Stimulated activated CD8-positive, alpha-beta memory T cell treated with anti-CD3 and anti-CD28 coated beads, Interleukin-4, amount 100 ng/mL, for 1 hour (primary cell): ENCODE measurements at places on chromosomes 2 and 18.

GRCh38 chr2:195891081-195891480 lies 177.6 kb downstream of the DNAH7 start:
- DNase-seq = no peak

DNA sequence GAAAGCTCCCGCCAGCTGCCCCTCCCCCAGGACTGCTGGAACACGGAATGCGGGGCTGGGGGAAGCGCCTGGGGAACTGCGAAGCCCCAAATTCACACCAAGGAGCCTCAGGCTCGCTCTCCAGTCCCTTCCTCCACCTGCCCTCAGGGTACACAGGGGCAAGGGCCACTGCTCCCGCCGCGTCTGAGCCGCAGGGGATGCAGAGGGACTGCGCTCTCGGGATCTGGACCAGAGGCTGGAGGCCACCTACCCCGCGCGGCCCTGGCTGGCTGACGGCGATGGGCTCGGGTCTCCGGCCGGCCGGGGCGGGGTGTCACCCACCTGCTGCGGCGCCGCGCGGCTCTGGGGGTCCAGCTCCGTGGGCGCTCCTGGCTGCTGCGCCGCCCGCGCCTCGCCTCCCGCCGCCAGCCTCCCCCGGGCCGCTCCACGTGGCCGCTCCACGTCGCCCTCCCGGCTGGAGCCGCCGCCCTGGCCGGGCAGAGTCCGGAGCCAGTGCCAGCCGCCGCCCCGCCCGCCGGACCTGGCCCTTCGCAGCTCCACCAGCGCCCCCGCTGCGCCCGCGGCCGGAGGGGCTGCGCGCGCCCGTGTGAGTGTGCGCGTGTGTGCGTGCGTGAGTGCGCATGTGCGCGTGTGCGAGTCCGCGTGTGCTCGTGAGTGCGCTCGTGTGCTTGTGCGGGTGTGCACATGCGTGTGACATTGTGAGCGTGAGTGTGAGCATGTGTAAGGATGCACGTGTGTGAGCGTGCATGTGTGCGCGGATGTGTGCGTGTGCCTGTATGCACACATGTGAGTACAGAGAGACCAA lies at the start of gene CGREF1:
TSS of gene CGREF1 (minus strand) at position 604 of the 805 bp plus-strand sequence. CDS start 14,762 bp downstream, outside the sequence.
- DNase-seq = no peak

- DNase-seq = no peak
These were observed 34.4 kb downstream of the ACYP2 start for GRCh38 chr2:54149638-54150441.

GRCh38 chr2:84454581-84454980 lies 4.5 kb downstream of the SUCLG1 start:
- no peak for DNase-seq

DNA sequence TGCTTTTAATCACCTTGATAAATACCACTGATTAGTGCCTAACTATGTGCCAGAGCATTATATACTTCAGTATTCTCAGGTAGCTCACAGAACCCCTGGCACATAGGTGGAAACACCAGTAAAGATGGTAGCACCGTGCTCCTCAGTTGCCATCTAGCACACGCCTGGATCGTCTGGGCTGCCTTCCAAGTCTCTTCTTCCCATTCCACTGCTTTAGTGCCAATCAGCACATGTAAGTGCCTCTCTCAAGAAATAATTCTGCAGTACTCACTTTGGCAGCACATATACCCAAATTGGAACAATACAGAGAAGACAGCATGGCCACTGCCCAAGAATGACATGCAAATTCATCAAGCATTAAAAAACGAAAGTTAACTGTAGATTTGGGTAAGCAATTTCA lies 13.0 kb downstream of the POLR2D start:
- no peak for DNase-seq

DNA sequence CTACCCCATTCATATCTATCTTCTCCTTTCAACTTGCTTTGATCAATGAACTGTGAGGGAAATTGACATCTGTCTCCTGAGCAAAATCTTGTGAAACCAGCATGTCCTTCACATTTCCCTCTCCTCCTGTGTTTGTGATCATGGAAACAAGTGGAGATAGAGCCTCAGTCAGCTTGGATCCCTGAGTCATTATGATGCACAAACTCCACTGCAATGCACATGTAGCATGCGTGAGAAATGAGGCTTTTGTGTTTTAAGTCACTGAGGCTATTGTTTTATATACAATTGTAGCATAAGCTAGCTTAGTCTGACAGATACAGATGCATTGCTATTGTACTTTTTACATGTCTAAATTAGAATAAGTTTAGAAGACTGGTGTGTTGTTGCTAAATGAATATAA lies 85.2 kb upstream of the HNMT start:
- no peak for DNase-seq

GRCh38 chr2:171080607-171081006 lies 80.1 kb downstream of the TLK1 start:
- DNase-seq = no peak

GRCh38 chr2:238285653-238286082 lies 2.7 kb downstream of the PER2 start:
- no peak for DNase-seq

GRCh38 chr2:28403370-28403956 lies 10.8 kb downstream of the FOSL2 start:
- no peak for DNase-seq

DNA sequence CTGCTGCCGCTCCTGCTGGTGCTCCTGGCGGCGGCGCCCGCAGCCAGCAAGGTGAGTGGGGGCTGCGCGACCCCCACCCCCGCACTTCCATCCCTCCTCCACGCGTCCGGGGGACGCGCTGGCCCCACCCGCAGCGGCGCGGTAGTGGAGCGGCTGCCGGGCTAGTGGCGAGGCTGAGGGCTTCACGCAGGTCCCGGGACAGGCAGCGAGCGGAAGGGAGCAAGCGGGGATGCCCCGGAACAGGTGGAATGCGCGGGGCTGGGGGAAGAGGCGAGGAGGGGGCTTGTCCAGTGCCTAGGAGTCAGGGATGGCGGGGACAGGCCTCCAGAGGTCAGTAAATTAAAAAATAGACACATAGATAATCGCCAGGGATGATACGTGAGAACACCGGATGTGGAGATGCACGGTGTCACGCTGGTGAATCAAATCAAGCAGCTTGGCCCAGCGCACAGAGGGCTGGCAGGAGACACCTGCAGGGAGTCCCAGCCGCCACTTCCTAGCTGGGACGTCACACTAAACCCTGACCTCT lies 403 bp downstream of the COL4A3 start:
- DNase-seq = no peak

GRCh38 chr2:230230087-230230486 lies 4.6 kb downstream of the SP140 start:
- no peak for DNase-seq

GRCh38 chr2:118119761-118120400 lies 31.6 kb downstream of the INSIG2 start:
- no peak for DNase-seq

DNA sequence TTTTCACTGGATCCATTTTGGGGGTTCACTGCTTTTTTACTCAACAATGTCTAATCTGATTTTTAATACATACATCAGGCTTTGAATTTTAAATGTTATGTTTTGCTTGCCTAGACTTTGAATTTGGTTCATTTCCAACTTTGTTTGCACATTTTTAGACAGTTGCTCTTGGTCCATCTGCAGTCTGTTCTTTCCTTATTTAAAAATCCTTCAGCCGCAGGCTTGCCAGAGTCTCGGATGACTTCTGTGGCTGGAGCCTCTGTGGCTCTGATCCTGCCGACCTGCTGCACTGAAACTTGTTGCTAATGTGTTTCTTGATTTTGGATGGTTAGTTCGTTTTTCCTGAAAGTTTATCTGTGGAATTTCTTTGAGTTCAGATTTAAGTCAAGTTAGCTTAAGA lies 172.0 kb upstream of the ALKAL2 start:
- DNase-seq = no peak

DNA sequence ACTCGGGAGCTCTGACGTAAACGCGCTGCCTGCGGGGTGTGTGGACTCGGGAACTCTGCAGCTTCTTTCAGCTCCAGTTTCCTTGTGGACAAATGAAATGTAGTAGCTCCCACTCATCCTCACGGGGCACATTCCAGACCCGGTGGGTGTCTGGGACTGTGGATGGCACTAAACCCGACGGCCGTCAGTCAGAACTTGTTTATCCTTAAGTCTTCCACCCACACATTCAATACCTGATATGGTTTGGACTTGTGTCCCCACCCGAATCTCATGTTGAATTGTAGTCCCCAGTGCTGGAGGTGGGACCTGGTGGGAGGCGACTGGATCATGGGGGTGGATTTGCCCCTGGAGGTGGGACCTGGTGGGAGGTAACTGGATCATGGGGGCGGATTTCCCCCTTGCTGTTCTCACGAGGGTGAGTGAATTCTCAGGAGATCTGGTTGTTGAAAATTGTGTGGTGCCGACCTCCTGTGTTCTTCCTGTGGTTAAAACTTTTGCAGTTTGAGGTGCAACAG lies 81.2 kb upstream of the SNTG2 start:
- no peak for DNase-seq

DNA sequence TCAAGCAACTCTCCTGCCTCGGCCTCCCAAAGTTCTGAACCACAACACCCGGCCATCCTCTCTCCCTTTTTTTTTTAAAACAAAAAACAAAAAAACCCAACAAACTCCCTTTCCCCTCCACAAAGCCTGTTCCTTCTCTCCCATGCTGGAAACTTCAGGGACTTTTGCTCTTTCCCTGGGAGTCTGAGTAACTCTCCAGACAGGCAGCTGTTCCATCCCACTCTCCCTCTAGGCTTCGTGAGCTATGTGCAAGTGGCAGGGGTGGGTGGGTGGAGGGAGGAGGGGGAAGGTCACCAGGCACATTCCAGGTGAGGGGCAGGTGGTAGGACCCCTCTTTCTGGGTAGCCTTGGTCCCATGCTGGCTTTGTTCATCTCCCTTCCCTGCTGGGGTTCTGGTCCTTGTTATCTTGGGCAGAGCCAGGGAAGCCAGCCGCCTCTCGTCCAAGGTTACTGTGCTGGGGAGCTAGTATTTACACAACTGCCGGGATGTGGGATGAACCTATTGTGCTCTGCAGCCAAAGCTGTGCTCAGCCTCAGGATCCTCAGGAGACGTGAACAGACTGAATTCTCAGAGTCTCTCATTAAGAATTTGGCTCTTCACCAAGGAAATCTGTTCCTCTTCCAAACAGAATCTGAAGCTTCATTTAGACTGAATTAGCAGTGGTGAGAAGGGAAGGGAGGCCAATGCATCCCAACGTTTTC lies 106.9 kb downstream of the LIPG start:
- DNase-seq = no peak

DNA sequence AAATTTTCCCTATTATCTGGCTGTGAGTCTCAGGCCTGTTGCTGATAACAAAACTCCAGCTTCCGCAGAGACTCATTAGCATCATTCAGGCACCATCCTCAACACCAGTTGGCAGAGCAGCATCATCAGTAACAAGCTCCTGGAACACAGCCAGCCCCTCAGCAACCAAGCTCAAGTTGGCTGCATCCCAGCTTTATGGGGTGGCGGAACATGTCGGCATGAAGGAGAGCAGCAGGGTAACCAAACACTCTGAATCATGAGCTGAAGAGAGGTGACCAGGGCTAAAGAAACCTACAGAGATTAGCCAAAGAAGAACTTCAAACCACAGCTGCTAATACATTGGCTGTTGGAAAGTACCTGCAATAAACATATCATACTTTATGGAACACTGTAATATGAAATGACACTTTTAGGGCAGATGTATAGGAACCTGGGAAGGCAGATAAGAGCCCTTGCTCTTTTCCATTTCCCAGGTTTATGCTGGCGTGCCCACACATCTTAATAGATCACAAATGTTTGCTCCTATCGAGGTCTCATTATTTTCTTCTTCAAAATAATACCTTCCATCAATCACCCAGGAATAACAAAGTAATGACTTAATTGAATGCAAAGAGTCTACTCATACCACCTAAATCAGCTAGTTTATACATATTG lies 63.8 kb downstream of the PDE11A start:
- no peak for DNase-seq

DNA sequence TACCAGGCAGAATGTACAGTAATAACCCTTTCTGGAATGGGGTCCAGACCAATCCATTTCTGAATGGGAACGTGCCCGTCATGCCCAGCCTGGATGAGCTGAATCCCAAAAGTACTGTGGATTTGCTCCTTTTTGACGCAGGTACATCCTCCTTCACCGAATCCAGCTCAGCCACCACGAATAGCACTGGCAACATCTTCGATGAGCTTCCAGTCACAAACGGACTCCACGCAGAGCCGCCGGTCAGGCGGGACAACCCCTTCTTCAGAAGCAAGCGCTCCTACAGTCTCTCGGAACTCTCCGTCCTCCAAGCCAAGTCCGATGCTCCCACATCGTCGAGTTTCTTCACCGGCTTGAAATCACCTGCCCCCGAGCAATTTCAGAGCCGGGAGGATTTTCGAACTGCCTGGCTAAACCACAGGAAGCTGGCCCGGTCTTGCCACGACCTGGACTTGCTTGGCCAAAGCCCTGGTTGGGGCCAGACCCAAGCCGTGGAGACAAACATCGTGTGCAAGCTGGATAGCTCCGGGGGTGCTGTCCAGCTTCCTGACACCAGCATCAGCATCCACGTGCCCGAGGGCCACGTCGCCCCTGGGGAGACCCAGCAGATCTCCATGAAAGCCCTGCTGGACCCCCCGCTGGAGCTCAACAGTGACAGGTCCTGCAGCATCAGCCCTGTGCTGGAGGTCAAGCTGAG lies 89.6 kb downstream of the SH3BP4 start:
- no peak for DNase-seq

- DNase-seq = no peak
These were observed 260.6 kb upstream of the LINC00305 start for GRCh38 chr18:64409511-64409910.

DNA sequence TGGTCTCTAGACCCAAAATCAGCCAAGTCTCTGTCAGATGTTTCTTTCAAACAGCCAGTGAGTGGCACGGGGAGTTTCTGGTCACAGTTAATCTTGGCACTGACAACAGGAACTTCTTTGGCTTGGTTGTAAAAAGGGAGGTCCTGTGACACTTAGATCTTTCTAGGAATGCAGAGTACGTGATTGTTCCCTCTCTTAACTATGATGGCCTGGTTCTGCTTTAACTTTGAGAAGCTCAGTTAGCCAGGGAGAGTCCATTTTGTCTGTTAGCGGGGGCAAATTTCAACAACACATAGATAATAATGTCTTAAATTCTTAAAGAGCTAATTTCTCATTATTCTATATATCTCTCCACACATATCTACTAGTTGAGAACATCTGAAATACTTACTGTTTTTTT lies 344.5 kb upstream of the LRRTM4 start:
- DNase-seq = no peak

GRCh38 chr2:175310813-175311504 lies 129.4 kb upstream of the ATP5MC3 start:
- DNase-seq = no peak

- no peak for DNase-seq
These were observed 81.3 kb downstream of the SCN3A start for GRCh38 chr2:165122521-165122920.

DNA sequence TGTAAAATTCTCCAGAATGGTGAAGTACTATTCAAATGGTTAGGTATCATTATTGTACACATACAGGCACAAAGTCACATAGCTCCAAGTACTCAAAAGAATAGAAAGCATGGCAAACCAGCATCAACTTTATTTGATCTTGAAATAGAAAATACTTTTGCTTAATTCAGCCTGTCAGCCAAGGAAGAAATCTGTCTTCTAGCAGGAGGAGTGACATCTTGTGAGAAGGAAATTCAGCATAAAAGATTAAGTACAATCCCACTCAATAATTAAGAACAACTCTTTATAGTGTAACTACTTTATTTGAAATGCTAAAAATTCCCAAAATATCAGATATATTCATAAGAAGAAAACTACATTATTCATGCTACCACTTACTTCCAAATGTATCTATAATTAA lies 15.8 kb downstream of the DNAJC27 start:
- DNase-seq = no peak
